Head of caudate nucleus (tissue), 42 donors: ENCODE measurements at places on chromosomes 6 and 20.

- DNase-seq, result no peak
Observed at GRCh38 chr20:63527184-63527583, 6.6 kb downstream of the PPDPF start.

DNA sequence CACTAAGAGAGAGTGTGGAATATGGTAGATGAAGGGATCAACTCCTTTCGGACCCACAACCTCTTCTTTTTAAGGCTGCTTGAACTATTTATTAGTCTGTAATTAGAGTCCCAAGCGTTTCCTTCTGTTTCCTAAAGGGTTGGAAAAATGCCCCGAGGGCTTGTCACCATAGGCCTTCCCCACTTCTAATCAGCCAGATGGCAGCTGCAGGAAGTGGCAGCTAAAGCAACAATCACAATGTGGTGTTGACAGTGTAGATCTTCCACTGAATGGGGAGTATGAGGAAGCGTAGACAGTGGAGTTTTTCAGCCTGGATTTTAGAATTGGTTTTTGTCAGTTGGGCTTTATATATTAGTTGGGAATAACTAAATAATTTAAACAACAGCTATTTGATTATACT lies 40.6 kb downstream of the SLC35D3 start:
- DNase-seq, result no peak

DNA sequence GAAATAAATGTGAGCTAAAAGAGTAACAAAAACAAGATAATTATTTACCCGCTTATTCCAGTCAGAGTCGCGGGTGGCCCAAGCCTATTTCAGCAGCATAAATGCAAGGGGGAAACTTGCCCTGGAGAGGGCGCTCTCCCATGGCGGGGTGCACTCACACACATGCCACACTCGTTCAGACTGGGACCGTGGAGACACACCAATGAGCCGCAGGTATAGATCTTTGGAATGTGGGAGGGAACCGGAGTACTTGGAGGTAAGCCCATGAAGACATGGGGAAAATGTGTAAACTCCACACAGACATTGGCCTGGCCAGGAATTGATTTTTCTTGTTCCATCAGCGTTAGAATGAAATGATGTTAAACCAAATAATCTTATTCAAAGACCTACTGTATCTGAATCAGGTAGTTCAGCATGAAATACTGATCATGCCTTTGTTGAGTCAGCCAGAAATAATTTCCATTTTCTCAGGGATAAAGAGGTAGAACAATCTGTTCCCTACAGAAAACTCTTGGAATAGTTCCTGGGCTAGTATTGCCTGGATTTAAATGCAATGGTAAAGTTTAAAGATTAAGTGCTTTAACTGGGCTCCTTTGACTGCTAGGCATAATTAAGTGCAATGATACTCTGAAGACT lies 191.5 kb downstream of the MCHR2 start:
- DNase-seq, result no peak

GRCh38 chr20:9269280-9269971 lies 200.5 kb downstream of the PLCB4 start:
- no peak for DNase-seq

- DNase-seq, result no peak
Observed at GRCh38 chr6:40485795-40486194, 101.4 kb downstream of the LRFN2 start.

- no peak for DNase-seq
Observed at GRCh38 chr6:167530951-167531350, 206.1 kb downstream of the TTLL2 start.
